ENCODE measurements at places on chromosomes 2 and 18.

GRCh38 chr2:179917272-179917671 is 55.9 kb upstream of the ZNF385B start:
- no peak for DNase-seq

DNA sequence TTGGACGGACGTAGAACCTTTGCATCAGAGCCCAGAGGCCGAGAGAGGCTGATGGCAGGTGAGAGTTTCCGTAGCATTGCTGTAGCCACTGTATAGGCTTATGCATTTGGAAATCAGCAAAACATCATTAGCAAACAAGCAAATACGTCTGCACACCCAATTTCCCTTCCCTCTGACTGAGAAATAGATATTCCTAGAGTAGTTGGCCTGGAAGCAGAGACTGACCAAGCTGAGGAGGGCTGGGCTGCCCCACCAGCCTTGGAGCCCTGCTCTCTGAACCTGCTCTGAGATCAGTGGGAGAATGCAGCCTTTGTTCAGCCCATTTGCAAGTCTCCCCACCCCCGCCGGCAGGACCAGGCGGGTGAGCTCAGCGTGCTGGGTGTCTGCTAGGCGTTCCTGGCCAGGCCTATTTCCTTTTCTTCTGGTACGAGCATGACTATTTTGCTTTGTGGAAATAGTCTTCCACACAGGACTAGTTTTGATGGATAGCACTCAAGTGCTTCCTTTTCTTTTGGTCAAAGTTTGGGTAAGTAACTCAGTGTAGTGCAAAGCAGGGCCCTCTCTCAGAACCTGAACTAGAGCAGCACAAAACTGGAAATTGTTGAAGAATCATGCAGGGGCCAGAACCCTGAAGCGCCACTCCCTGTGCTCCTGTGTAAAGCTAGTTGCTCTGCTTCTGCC is 21.9 kb upstream of the RNF149 start:
- no peak for DNase-seq

GRCh38 chr2:25316101-25316500 is 25.6 kb downstream of the DNMT3A start:
- no peak for DNase-seq

- no peak for DNase-seq
These were observed 15.2 kb upstream of the CETN1 start for GRCh38 chr18:564708-565561.

DNA sequence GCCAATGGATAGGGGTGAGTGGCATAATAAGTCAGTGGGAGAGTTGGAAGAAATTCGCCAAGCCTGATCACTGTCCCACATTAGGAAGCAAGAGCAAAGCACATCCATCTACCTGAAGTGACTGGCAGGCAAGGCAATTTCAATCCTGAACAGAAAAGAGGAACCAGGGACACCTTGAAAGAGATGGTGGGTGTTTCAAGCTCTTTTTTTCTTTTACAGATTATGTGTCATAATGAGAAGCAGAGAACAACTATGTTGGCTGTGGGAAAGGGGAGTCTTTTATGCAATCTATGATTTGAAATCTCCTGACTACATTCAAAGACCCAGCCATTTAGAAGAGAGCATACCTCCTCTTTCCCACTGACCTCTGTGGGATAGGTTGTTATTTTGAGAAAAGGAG is 63.5 kb downstream of the TGIF1 start:
- DNase-seq: no peak

GRCh38 chr2:191693778-191694177 is 15.8 kb downstream of the NABP1 start:
- no peak for DNase-seq

GRCh38 chr18:62438018-62438329 is 84.9 kb upstream of the ZCCHC2 start:
- DNase-seq: no peak

DNA sequence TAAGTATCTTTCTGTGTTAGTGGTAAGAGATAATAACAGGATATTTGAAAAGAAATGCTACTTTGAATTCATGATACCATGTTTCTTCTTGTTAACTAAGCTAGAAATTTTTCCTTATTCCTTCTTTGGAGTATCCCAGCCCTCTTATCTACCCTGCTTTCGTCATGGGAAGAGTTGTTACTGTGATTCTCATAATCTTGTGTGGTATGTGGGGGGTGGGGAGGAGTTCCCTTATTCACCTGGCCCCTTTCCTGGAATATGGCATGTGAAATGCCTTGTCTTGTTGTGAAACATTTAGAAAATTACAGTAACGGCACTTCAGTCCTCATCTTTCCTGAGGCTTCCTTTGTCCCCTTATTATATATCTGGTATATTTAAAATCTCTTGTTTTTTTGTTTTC is 129.9 kb downstream of the NCOA1 start:
- no peak for DNase-seq

GRCh38 chr2:197813093-197813787 is 8.8 kb downstream of the PLCL1 start:
- no peak for DNase-seq

DNA sequence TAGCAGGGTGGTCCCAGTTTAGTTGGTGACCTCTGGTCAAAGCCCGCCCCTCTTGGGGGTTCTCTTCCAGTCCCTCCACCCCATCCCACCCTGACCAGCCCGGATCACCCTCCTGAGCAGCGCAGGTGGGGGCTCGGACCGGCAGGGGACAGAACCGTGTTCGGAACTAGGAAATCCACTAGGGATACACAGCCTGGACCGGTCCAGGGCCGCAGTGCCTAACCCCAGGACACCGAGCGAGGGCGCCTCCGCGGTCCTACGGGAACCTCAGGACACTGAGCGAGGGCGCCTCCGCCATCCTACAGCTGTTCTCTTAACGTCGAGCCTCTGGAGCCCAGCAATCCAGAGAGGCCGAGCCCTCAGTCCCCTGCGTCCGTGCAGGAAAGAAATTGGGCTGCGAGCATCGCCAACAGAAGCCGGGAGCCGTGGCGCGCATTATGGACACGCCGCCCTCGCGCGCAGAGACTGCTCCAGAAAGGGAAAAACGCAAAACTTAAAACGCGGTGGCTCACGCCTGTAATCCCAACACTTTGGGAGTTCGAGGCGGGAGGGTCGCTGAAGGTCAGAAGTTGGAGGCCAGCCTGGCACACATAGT is 8.5 kb downstream of the RAX start:
- DNase-seq: no peak

DNA sequence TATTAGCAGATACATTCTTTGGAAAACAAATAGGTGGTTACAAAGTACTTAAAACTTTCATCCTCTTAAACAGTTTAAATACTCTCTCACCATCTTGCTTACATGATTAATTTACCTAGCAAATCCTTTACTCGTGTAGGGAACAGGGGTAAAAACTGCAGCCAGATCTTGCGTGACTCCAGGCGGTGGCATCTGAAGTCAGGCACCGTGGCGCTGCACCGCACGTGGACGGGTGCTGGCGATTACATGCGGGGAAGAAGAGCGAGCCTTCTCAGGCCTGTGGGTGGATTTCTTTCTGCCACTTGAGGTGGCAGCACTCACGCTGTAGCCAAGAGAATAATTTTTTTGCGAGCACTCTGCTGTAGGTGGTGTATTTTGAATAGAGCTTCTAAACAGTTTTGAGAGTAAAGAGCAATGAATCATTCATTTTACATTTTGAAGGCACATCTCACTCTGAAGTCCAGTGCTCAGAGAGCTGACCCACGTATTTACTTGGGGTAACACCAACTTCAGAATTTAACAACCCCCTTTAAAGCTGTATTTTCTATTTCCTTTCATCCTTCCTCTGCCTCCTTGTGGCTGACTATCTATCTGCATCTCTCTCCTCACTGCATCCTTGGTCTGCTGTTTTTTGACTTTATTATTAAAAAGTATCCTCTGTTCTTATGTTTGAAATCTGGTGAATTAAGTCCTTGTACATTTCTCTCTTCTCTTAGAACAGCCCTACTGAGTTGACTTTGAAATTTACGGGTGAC is 68.9 kb downstream of the EPAS1 start:
- no peak for DNase-seq

GRCh38 chr2:234420408-234420807 is 76.5 kb downstream of the ARL4C start:
- DNase-seq: no peak

DNA sequence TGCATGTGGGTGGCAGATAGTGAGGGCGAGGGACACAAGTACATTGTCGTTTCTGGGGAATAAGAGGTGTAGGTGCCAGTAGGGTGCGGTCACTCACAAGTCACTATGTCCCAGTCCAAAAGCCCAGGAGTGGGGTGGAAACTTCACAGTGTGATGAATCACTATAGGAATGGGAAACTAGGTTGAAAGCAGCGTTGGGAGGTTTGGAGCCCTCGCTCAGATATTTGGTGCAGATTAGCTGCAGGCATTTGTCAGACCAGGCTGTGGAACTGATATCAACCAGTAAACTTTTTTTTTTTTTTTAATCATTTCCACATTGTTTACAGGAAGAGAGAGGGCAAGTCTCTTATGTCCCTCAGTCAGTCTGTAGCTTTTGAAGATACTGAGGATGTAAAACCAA is 121.8 kb downstream of the CERS6 start:
- DNase-seq: no peak

DNA sequence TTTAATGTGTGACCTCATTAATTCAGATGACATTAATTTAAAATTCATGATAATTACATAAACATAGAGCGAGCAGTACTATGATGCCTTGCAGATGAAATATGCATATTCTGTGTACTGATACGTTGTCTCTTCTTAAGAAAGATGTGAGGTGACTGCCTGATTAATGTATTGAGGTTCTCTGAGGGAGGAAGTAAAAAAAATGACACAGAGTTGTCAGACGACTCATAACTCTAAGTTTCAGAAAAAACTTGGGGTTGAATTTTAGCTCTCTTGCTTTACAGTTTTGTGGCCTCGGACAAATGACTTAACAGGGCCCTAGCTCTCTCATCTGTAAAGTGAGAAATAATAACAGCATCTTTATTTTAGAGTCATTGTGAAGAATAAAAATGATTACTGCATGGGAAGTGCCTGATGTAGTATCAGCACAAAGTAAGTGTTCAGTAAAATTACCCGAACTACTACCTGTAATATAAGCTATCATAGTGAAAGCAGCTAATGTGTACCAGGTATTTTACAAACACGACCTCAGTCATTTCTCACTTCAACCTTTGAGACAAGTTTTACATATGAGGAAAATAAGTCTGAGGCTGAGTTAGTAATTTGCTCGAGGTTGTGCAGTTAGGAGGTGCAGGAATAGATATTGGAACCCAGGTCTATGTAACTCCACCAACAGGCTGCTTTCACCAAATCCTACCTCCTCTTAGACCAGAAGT is 65.3 kb downstream of the ALK start:
- no peak for DNase-seq

DNA sequence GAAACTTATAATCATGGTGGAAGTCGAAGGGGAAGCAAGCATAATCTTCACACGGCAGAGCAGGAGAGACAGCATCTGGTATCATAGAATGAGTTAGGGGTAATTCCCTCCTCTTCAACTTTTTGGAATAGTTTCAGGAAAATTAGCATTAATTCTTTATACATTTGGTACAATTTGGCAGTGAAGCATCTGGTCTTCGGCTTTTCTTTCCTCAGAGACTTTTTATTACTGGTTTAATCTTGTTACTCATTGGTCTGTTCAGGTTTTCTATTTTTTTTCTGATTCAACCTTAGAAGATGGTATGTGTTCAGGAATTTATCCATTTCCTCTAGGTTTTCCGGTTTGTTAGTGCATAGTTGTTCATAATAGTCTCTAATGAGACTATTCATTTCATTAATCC is 39.7 kb upstream of the ABCA12 start:
- DNase-seq: no peak

DNA sequence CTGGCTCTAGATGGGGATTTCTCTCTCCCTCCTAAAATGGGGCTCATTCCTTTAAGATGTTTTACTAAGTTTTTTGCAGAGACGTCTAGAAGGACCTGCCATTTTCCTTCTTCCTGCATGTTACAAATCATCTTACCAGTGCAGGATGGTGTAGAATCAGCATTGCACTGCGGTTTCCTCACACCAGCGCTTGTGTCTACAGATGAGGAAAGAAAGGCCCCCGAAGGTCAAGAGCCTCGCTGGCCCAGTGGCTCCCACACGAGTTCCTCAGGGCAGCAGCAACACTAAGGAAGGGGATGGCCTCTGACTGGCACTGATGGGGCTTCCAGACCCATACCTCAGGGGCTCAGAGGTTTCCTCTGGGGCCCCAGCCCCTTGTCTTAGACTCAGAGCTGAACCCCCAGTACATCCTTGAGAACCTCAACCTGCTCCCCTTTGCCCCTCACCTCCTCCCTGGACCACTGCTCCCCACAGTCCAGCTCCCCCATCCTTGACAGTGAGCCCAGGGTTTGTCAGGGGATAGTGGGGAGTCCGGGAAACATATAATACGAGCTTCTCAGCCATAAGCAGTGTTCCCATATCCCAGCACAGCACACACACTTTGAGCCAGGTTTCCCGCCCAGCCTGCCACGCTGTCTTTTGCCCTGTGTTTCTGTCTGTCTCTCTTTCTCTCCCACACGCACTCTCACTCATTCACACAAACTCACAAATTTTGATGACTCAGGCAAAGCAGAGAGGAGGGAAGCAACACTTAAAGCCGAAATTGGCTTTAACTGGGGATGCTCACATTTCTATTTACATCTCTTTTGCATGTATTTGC is 29.4 kb downstream of the ZFP36L2 start:
- no peak for DNase-seq

- DNase-seq: no peak
These were observed 368.9 kb upstream of the HS6ST1 start for GRCh38 chr2:128687565-128687964.

- DNase-seq: no peak
These were observed 371.7 kb upstream of the RND3 start for GRCh38 chr2:150859162-150859561.

DNA sequence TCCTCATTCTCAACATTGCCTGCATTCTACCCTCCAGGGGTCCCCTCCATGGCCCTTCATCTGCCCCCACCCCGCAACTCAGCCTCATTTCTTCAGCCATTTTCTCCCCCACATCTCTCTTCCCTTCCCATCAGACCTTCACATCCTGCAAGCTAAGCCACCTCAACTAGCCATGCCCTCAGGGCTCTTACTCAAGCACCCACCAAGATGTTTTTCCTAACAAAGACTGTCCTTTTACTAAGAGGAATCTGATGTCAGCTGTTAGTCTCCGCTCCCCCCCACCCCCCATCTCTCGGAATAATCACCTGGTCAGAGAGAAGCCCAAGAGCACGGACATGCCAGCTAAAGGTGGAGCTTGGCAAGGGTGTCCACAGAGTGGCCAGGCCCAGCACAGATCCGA is 4.7 kb upstream of the CAPN10 start:
- no peak for DNase-seq

GRCh38 chr2:229300790-229301189 is 29.7 kb upstream of the PID1 start:
- no peak for DNase-seq

- no peak for DNase-seq
These were observed 27.2 kb downstream of the TMEM177 start for GRCh38 chr2:119706221-119706620.

DNA sequence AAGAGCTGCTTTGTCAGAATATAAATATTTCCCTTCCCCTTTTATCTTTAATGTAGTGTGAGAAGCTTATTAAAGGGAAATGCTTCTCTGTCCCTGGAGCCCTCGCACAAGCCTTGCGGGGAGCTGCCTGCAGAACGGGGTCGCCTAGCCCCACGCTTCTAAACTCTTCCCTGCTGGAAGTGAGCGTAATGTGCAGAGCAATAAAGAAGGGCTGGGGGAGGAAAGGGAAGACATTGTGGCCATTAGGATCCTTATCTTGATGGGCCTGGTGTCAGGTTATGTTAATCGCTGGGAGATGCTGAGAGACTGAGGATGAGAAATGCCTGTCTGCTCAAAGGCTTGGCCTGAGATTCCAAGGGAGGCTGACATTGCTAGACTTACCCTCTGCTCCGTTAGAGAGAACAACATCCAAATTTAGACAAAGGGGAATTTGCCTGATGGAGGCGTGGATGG is 18.9 kb upstream of the FZD7 start:
- DNase-seq: no peak

Data from GM12892 (cell line).